ENCODE measurements at places on chromosomes 4 and X. TPM values are rescaled to one million over a fixed set of nuclear protein-coding genes. Genes with fewer than 3 reads are reported as not detected.

Gene MAGEA8
- not detected for total RNA-seq

Gene MAP3K15
- total RNA-seq: under 0.01 TPM

Gene ADGRA3
- total RNA-seq: 20.7 TPM

Gene MAGEA3
- total RNA-seq: not detected

Gene GLOD5
- not detected for total RNA-seq

Measured in smooth muscle cell of trachea (primary cell).